ENCODE measurements at places on chromosomes 1 and 21. TPM values are rescaled to one million over a fixed set of nuclear protein-coding genes. Genes with fewer than 3 reads are reported as not detected.

OR2T2 gene
- polyA plus RNA-seq = not detected

SLC2A5 gene
- polyA plus RNA-seq = 5.8 TPM

NPR1 gene
- polyA plus RNA-seq = 0.14 TPM

TAS1R1 gene
- polyA plus RNA-seq = 0.05 TPM

HORMAD1 gene
- polyA plus RNA-seq = not detected

ETV3L gene
- not detected for polyA plus RNA-seq

DYRK3 gene
- 9.3 TPM for polyA plus RNA-seq

LSM10 gene
- polyA plus RNA-seq = 49.1 TPM

SYT11 gene
- 53.7 TPM for polyA plus RNA-seq

LTN1 gene
- 10.4 TPM for polyA plus RNA-seq

TSSK3 gene
- polyA plus RNA-seq = 0.35 TPM

COL16A1 gene
- 21.0 TPM for polyA plus RNA-seq

AMPD1 gene
- not detected for polyA plus RNA-seq

RASAL2 gene
- polyA plus RNA-seq = 21.8 TPM

SERTAD4 gene
- polyA plus RNA-seq = 7.6 TPM

PMVK gene
- 33.5 TPM for polyA plus RNA-seq

PCAT6 gene
- 1.1 TPM for polyA plus RNA-seq

CASQ1 gene
- polyA plus RNA-seq = 0.15 TPM

APCS gene
- not detected for polyA plus RNA-seq

PRAMEF15 gene
- not detected for polyA plus RNA-seq

OR2M3 gene
- polyA plus RNA-seq = not detected

NTRK1 gene
- polyA plus RNA-seq = not detected

All from fibroblast of lung (primary cell).